ENCODE measurements at places on chromosomes 6 and 20.

GRCh38 chr6:100171533-100172321 is 177.7 kb upstream of the MCHR2 start:
- no peak for DNase-seq

DNA sequence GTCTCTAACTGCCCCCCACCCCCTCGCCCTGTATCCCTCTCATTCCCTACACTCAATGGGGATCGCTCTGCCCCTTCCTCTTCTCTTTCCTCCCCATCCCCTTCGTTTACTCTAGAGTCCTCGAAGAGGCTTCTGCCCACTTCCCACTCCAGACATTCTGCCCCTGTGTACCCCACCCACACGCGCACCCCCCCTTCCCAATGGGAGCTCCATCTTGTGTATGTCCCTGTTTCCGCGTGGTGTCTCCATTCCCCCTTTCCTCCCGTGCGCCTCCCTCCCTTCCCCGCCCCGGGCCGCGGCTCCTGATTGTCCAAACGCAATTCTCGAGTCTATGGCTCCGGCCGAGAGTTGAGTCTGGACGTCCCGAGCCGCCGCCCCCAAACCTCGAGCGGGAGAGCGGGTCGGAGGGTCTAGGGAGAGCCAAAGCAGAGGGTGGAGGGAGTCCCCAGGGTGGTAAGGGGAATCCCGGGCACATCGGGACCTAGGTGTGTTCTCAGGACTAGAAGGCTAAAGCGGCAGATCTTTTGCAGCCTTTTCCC is 679 bp upstream of the RING1 start:
- no peak for DNase-seq

DNA sequence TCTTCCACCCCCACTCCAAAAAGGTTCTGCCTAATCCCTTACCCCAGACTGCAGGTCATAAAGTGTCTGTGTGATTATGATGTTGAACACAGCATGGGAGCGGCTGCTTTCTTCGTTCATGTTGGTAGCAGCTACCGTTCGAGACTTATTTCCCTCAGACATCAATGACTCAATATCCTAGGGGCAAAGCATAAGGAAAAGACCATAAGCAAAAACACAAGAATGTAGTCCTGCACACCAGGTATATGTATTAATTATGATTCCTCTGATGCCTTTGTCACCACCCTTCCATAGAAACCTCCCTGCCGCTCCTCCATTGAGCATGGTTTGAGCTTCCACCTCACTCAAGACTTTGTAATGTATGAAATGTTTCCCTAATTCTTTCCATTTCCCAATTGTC is 137.2 kb downstream of the KIF13A start:
- DNase-seq: no peak

DNA sequence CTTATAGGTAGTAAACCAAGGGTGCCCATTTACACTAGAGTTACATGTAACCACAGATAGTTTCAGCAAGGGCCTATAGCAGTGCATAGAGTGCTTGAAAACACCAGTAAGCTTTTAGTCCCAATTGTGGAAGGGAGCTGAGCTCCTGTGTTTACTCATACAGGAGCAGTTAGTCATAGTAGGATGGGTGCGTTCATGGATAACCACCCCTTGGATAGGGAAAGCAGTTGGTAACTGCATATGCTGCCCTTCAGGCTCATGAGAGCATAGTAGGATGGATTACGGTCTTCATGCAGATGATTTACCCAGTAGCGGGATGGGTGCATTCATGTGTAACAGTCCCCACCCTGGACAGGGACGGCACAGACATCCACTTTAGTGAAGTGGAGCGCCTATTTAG is 45.1 kb downstream of the OR2B6 start:
- peak; percentile 15 for DNase-seq

- DNase-seq: no peak
These were observed 123.5 kb downstream of the GRM4 start for GRCh38 chr6:34022250-34022872.

DNA sequence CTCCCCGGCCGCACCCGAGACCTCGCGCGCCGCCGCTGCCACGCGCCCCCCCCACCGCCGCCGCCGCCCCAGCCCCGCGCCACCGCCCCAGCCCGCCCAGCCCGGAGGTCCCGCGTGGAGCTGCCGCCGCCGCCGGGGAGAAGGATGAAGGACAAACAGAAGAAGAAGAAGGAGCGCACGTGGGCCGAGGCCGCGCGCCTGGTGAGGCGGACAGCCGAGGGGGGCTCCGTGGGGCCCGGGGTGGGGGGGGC is 426 bp downstream of the ASXL1 start:
- DNase-seq: no peak

- DNase-seq: no peak
These were observed 59.5 kb downstream of the PRND start for GRCh38 chr20:4781211-4781610.

- DNase-seq: no peak
These were observed 446.7 kb downstream of the GJA1 start for GRCh38 chr6:121881974-121882667.

DNA sequence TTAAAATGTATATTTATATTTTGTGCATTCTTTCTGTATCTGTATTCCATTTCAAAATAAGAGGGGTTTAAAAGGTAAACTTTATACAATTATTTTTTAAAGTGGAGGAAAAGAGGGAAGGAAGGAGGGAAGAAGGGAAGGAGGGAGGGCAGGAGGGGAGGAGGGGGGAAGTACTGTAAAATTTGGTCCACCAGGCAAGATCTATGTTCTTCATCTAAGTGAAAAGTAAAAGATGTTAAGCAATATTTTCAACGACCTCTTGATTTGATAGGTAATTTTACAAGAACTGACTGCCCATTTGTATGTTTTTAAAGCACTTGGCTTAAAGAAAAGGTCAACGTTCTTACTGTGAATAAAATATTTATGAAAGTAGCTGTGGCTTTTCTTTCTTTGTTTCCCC is 29.8 kb upstream of the PCSK2 start:
- DNase-seq: no peak

DNA sequence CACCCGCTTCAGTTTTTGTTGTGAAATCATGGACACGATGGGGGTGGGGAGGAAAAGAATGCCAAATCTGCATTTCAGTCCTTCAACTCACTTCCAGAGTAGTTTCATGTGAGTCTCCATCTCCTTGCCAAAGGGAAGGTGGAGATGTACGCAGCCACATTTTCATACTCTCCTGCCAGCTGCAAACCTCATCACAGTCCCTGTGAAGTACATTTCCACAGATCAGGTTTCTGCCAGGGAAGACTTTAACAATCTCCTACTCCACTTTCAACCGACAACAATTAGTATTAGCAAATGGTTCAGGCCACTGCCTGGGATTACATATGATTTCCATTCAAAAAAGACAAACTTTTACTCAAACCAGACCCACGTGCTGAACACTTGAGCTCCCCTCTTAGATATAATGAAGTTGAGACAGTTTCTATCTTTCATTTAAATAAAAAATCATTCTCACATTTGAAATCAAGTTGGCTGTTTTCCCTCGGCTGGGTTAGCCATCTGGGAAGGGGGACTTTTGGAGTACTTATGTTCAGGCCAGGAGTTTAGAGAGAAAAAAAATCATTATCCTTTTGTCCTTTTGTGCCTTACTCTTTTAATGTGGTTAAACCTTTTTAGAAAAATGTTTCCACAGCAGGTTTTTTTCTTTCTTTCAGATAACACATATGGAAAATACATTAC is 51.0 kb upstream of the CEP162 start:
- DNase-seq: peak; percentile 24

DNA sequence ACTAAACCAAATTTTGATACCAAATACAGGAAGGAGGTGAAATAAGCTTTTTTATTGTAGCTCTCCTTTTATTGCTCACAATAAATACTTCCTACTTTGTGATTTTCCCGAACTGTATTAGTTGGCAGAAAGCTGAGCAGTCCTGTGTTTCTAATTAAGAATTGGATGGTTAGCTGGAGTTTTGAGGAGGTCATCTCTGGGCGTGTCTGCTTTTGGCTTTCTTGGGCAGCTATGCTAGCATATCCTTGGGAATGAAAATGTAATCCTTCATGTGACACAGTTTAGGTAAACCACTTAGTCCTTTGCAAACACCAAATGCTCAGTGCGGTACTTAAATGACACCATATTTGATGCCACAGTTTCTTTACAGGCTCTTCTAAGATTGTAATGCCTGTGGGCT is 67.5 kb downstream of the MTHFD1L start:
- DNase-seq: no peak

DNA sequence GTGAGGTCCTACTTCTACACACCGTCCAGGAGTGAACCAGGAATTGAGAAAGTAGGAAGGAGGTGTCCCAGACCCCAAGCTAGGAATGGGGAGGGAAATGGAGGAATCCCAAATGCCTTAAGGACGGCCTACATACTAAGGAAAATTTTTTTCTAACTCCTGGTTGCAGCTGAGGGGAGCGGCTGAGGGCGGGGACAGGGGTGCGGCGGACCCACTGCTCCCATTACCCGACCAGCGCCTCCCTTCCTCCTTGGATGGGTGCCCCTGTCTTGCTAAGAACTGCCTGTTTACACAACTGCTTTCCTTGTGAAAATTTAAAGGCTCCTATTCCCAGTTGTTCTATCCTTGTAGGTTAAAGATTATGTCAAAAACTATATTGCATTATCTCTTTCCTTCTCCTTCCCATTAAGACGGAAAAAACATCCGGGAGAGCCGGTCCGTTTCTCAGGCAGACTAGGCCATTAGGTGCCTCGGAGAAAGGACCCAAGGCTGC is 699 bp upstream of the HSPA1B start:
- no peak for DNase-seq

All from renal pelvis (tissue), 12 donors.